ENCODE measurements at places on chromosomes 2 and 18.

GRCh38 chr2:80351231-80351630, 46.7 kb upstream of the LRRTM1 start:
- no peak for DNase-seq

- no peak for DNase-seq
Measured at GRCh38 chr2:194205568-194206227, 1451.3 kb upstream of the SLC39A10 start.

DNA sequence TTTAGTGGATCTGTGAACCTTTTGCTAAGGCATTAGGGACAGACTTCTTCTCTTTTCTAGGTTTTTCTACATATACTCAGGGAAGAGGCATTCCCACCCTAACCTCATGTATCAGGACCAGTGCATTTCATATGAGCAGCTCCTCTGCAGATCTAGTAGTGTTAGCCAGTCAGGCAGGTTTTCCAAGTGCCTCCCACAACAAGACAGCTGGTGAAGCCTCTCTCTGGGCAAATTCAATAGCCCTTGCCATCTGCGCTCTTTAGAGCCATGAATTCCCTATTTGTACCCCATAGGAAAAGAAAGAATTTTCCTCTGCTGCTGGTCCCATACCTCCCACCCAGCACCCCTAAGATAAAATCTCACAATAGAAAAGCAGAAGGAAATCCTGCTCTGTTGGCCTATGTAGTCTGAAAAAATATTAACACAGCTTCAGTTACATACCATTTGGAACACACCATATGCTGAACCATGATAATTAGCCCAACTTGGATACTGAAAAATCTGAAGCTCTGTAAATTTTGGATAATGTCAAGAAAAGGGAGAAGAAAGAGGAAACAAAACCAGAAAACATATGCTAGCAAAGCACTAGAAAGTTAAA, 1354.6 kb upstream of the NRXN1 start:
- DNase-seq = no peak

GRCh38 chr2:31334311-31335026, 80.1 kb downstream of the XDH start:
- DNase-seq = no peak

GRCh38 chr2:105610576-105611332, 134.0 kb upstream of the NCK2 start:
- no peak for DNase-seq

DNA sequence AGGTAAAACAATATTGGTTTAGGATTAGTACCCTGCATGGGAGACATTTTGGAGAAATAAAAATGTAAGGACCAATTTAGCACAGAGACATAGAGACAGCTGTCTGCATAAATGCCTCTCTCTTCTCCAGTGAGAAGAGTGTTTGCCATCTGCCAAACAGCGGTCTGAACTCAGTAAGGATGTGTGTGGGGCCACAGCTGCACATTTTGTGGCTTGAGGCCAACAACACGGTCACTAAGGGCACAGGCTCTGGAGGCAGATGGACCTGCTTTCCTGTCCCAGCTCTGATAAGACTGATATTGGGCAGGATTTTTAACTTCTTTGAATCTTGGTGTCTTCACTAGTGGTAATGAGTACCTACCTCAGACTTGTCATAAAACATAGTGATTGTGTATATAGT, 10.2 kb downstream of the ZBTB14 start:
- DNase-seq = no peak

- DNase-seq = no peak
Measured at GRCh38 chr2:161857920-161858319, 216.1 kb downstream of the DPP4 start.

GRCh38 chr2:31255911-31256571, 22.1 kb downstream of the EHD3 start:
- DNase-seq = no peak

DNA sequence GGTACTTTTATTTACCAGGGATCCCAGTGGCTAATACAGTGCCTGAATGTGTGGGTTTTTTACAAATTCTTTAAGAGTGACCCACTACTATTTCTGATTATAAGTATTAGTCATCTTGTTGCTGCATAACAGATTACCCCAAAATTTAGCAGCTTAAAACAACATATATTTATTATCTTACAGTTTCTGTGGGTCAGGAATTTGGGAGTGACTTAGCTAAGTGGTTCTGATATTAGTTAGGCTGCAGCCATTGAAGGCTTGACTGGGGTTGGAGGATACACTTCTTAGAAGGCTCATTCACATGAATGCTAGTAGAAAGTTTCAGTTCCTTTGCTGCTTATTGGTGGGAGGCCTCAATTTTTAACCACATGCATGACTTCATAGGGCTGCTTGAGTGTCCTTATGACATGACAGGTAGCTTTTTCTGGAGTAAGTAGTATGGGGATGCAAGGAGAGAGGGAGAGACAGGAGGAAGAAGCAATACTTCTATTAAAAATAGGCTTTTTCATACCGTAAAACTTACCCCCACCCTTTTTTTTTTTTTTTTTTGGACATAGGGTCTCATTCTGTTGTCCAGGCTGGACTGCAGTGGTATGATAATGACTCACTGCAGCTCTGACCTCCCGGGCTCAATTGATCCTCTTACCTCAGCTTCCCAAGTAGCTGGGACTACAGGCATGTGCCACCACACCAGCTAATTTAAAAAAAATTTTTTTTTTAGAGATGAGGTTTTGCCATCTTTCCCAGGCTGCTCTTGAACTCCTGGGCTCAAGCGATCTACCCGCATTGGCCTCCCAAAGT, 13.3 kb upstream of the POLE4 start:
- no peak for DNase-seq

GRCh38 chr2:223469270-223470046, 132.7 kb downstream of the SCG2 start:
- DNase-seq = no peak

DNA sequence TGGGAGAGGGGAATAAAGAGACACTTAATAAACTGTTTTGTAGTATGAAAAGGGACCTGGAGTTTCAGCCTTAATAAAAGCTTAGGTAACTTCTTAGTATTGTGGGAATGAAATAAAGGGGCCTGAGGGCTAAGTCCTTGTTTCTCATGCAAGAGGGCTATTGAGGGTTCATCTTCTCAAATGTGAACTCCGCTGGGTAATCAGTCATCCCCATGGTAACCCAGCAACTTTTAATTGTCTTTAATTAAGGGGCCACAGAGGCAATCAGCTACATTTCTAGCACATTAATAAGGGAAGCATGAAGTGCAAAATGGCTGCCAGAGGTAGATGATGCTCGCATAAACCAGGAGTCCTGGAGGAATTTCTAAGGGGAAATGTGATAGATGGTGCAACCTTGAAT, 1784.2 kb upstream of the CELF4 start:
- DNase-seq = no peak

GRCh38 chr2:128559533-128560515, 241.2 kb upstream of the HS6ST1 start:
- no peak for DNase-seq

DNA sequence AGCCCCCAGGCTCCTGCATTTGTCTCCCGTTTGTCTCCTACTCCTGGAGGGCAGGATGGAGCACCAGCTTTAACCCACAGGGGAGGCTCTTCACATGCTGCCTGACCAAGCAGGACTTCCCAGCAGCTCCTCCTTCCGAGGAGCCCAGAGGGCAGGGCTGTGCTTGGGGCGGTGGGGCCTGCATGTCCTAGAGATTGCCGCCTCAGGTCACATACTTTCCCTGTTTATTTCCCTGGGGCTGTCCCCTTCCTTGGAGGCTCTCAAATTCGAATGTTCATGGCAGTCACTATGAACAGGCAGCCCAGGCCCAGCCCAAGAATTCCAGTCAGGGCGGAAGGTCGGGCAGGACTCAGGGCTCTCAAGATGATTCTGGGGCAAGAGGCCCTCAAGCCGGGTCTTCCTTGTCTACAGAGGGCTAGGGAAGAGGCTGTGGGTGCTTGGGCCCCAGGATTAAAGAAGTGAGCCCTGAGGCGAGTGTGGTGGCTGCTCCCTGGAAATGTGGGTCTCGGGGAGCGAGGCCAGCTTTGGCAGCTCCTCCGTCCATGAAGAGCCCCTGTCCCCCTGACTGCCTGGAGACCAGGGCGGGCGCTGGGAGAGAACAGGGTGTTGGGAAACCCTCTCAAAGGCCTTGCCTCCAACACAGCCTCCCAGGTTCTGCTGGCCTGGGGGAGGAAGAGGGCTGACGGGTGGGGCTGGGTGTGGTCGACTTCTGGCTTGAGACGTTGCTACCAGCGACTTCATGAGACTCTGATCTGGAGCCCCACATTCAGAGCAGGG, 48.9 kb upstream of the HPCAL1 start:
- no peak for DNase-seq

Measured in right forelimb (tissue), 1 donor.